ENCODE measurements at places on chromosomes 6 and 20.

DNA sequence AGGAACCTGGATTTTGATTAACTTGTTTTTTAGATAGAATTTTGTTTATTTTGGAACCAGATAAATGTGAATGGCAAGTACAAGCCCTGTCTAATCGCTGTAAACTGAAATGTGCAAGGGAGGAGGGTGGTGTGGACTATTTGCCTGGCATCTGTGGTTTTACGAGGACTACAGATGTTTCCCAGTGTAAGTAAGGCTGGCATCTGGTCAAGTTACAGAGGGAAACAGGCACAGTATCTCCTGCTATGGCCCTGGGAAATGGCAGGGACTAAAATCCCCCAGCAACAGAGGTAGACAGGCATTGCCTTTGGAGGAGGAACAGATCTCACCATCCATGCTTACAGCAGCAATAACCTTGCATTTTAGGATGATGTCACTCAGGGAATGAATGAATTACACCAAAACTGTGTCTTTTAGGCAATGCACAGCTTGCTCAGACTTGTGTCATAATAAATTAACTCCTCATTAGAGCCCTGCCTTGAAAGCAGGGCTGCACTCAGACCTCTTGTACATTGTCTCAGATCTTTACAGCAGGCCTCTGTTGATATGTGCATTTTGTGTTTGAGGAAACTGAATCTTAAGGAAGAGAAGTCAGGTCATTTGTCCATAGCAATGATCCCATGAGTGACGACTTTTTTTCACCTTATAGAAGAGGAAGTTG, 96.2 kb downstream of the TCP11 start:
- DNase-seq, result no peak

DNA sequence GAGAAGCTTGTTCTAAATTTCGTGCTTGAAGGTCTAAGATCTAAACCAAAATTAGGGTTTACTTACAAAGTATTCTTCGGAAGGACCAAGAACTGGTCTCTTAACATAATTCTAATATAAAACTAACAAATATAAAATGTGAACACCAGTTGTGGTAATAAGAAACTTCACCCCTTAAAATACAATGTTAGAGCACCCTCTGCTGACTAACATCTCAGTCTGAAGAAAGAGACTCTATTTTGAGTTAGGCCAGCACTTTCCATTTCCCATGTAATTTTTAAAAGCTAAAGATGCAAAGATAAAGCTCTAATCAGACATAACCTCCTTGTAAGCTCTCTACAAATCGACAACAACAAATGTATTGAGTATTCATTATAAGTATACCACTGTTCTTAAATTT, 24.6 kb downstream of the ATG5 start:
- peak; percentile 14 for DNase-seq

DNA sequence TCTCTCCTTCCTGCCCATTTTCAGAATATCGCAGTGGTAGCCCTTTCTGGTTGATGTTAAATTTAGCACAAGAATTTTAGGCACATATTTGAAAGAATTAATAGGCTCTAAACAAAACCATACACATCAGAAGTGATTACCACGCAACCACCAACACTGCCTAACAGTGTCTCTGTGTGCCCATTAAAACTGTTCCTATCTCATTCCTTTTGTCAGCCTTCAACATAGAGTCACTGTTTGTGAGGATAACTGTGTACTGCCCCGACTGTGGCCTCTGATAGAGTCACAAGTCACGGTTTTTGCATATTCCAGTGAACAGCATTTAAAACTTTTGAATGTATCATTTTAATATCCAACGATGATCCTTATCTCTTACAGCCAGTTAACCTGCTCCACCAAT, 116.8 kb upstream of the TNFAIP3 start:
- no peak for DNase-seq

DNA sequence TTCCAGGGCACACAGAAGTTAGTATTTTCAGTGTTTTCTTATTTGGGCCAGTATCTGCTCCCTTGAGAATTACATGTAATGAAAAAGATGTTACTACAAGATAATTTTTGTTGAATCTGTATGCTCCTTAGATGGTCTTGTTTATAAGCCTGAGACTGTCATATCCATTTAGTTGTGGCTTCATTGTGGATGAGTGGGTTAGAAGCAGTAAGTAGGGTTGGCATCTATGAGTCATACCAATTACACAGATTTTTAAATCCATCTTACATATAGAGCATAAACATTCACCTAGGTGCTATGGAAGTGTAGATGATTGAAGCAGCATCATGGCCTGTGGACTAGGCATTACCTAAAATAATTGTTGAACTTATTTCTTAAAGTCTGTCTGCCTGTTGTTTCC, 13.5 kb upstream of the BAG2 start:
- no peak for DNase-seq

DNA sequence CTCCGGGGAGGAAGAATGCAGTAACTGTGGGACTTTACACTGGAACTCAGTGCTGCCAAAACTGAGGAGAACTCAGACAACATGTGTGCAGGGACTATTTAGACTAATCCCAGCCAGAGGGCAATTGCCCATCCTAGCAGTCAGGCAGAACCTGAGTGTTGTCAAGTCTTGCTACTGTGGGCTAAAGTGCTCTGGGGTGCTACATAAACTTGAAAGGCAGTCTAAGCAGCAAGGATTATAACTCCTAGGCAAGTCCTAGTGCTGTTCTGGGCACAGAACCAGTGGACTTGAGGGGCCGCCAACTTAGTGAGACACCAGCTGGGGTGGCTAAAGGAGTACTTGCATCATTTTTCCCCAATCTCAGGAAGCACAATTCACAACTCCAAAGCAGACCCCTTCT, 363.8 kb upstream of the PTCHD4 start:
- no peak for DNase-seq

- DNase-seq, result no peak
These were observed 114.8 kb downstream of the DHX35 start for GRCh38 chr20:39076958-39077357.

DNA sequence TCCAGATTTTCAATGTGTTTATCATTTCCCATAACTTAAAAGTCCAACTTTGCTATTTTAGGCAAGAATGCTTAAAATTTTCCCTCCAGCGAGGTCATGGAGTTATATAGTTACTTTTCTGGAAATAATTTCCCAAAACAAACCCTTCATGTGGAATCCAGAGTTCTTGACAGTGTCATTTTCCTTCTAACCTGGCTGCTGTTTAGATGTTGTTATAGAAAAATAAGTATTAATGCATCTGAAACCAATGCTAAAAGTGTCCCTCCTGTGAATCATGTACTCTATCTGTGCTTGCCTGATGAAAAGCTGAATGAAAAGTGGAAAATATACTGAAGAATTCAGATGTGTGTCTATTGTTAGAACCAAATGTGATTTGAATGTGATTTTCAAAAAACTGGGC, 245.3 kb upstream of the HSF2 start:
- no peak for DNase-seq

DNA sequence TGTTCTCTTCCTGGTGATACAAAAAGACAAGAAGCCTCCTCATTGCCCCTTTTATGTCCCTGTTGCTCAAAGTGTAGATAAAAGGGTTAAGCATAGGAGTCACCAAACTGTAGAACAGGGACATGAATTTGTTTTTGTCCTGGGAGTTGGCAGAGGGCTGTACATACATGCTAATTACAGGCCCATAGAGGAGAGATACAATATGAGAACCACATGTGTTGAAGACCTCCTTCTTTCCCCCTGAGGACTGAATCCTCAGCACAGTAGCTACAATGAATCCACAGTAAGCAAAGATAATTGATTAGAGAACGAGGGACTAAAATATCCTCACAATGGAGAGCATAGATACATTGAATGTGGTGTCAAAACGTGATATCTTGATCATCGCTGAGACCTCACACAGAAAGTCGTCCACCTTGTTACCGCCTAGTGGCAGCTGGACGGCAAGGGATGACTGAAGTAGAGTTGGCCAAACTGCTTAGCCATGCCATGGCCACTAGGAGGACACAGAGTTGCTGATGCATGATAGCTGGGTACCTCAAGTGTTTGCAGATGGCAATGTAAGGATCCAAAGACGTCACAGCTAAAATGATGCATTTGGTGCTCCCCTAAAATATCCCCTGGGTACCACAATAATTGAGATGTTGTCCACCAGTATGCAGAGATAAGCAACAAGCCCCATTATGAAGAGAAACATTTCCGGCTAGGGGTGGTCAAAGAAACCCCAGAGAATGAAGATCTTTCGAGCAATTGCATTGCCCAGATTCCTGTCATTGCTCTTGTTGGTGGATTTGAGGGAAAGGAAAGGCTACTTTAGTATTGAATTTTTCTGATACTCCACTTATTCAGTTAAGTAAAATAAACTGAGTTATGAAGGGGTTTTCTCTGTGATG, 15.0 kb downstream of the OR2B3 start:
- DNase-seq, result peak; percentile 16

DNA sequence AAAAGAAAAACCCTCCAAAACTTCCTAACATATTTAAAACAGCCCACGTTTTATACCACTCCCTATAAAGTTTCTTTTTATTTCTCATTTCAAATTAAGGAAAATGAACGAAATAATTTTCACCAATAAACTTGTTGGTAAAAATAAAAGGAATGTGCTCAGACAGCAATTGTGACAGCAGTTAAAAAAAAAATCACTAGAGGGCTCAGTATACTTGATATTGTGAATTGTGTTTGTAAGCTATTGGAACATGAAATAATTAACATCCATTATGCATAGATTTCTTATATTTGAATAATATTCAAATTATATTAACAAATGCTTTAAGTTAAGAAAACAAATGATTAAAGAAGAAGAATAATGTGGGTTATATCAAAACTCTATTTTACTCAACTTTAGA, 105.5 kb downstream of the ASCC3 start:
- no peak for DNase-seq
